Daoy (cell line): ENCODE measurements at places on chromosomes 2 and 18.

DNA sequence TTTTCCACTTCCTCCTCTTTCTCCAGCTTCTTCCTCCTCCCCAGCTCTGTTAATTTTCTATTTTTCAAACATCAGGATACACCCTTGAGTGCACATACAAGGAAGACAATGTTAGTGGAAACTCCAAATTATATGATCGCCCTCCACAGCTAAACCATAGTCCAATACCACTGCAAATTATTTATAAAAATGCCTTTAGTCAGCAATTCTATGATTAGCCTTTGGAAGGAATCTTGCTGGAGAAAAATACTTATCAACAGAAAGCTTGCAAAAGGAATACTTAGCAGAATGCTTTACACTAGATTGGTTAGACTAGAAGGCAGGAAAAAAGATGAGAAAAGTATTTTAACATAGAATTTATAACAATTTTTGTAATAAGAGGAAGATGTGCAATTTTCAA lies 178.9 kb downstream of the FAM124B start:
- DNase-seq: no peak

- no peak for DNase-seq
These were observed 39.3 kb downstream of the SNTG2 start for GRCh38 chr2:989781-990467.

DNA sequence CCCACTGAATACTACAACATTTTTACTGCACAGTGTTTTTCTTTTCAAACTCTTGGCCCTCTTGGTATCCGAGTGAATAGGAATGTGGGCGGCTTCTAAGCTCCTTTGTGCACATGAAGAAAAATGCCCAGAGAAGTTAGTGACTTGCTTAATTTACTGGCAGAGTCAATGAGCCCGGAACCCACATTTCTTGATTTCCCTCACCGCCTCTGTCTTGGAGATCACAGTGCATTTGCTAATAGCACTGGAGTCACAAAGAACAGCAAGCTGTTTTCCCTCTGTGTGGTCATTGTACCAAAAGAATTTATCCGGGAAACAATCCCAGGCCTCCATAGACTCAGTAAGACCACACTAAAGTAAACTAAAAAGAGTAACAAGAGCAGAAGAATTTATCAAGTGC lies 18.9 kb downstream of the STON1 start:
- DNase-seq: no peak

- DNase-seq: no peak
These were observed 54.0 kb upstream of the GPR75 start for GRCh38 chr2:53913721-53914120.

DNA sequence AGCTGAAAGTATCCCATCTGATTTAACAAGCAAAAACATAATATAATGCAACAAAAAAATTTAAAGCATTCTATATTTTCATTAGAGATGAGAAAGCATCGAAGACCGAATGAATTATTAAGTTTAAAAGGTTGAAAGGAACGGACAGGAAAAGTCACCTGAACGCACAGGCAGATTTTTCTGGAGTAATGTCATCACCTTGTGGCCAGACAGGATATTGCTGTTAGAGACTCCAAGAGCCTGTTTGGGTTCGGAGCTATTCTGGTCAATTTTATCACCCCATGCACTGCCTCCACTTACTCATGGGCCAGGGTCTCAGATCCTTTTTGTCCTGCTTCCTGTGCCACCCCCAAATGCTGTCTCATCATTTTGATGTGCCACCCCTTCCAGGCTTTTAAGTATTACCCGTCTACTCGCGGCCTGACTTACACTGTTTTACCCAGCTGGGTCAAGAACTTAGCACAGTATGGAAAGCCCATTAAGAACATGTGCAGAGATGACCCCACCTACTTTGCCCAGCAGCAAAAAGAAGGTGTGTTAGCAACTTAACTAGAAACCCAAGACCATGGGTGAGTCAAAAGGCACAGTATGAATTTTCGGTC lies 27.3 kb downstream of the GKN2 start:
- peak; percentile 48 for DNase-seq

- no peak for DNase-seq
These were observed 16.4 kb upstream of the FABP1 start for GRCh38 chr2:88144271-88144670.

DNA sequence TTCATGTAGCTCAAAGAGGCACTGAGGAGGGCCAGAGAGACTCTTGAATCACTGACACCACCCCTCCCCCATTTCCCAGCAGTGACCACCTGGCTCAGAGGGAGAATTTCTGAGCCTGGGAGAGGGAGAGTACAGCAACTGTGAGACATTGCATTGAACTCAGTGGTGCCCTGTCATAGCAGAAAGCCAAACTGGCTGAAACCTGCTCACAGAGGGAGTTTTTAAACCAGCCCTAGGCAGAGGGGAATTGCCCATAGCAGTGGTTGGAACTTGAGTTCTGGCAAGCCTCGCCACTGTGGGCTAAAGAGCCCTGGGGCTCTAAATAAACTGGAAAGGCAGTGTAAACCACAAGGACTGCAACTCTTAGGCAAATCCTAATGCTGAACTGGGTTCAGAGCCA lies 243.1 kb downstream of the ADCYAP1 start:
- DNase-seq: no peak

DNA sequence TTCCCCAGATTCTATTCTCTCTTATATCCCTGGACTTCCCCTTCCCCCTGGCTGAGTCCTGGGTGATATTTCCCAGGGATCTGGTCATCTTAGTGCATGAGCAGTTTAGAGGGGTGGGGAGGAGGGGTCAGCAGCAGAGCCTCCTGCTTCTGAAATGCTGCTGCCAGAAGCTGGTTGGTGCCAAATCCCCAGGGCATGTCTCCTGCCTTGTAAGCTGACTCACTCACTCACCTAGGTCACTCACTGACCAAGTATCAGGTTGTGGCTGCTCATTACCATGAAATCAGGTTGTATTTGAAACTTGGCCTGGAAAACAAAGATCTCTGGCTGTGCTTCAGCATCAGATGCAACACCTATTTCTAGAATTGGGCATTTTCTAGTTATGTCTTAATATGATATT lies 14.3 kb downstream of the GPR39 start:
- no peak for DNase-seq

- no peak for DNase-seq
These were observed 320.4 kb upstream of the REV1 start for GRCh38 chr2:99810225-99810624.

GRCh38 chr2:216665242-216665641 lies 30.1 kb downstream of the IGFBP5 start:
- peak; percentile 15 for DNase-seq
